T-cell (primary cell): ENCODE measurements at places on chromosomes 3 and 15.

- DNase-seq = no peak
Measured at GRCh38 chr3:90221900-90222299, 1114.5 kb downstream of the EPHA3 start.

- DNase-seq = no peak
Measured at GRCh38 chr3:21587894-21588293, 163.1 kb downstream of the ZNF385D start.

DNA sequence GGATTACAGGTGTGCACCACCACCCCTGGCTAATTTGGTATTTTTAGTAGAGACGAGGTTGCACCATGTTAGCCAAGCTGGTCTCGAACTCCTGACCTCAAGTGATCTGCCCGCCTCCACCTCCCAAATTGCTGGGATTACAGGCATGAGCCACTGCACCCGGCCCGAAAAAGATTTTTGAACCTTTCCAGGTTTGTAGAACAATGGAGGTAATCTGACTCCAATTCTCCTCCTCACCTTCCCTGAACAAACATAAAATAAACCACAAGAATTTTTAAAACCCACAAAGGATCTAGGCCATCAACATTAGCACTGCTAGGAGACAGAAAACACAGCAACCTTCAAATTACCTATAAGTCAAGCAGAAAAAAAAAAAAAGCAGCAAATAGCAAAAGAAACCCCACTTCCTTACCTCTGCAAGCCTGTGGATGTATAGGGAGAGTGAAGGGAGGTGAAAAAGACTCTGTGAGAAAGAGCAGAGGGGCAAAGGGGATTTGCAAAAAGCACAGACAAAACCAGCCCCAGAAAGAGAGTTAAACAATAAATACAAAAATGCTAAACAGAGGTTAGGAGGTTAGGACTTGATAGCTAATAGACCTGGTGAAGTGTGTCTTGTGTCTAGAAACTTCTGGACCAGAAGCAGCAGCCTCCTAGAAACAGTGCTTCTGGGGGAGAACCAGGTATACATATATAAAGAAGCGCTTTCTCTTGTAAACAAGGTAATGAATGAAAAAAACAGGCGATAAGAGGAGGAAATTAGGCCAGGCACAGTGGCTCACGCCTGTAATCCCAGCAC lies 32.1 kb downstream of the TFDP2 start:
- no peak for DNase-seq

DNA sequence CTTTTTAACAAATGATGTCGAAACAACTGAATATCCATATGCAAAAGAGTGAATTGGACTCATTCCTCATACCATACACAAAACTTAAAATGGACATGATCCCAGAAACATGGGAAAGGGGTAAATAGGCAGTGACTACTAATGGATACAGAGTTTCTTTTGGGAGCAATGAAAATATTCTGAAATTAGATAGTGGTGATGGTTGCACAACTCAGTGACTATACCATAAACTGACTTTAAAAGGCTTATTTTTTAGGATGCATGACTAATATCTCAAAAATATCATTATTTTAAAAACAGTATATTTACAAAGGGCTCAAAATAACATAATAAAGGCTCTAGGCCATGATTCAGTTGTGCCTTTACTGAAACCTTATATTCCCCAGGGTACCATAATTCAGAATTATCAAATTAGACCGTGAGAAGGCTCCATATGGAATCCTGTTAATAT lies 16.3 kb upstream of the ATP13A3 start:
- DNase-seq = no peak

- DNase-seq = no peak
Measured at GRCh38 chr3:177563792-177564191, 366.5 kb upstream of the TBL1XR1 start.

GRCh38 chr3:127538569-127538968 lies 52.0 kb downstream of the TPRA1 start:
- no peak for DNase-seq

DNA sequence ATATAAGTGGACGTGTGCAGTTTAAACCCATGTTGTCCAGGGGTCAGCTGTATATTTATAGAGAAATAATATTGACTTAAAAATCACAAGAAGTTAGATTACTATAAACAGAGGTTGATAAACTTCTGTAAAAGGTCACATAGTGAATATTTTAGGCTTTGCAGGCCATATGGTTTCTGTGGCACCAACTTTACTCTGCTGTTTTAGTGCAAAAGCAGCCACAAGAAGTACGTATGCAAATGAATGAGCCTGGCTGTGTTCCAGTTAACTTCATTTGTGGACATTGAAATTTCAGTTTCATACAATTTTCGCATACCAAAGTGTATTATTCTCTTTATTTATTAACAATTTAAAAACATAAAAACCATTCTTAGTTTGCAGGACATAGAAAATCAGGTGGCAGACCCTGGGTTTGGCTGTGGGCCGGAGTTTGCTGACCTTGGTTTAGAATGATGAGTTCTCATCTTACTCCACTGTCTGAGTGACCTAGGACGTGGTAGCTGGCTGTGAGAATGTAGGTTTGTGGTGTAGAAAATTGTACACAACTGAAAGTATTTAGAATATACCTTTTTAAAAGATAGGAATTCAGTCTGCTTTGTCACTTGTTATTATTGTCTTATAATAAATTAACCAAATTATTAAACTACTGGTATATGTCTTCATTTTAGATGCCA lies 16.3 kb downstream of the FAN1 start:
- DNase-seq = no peak

DNA sequence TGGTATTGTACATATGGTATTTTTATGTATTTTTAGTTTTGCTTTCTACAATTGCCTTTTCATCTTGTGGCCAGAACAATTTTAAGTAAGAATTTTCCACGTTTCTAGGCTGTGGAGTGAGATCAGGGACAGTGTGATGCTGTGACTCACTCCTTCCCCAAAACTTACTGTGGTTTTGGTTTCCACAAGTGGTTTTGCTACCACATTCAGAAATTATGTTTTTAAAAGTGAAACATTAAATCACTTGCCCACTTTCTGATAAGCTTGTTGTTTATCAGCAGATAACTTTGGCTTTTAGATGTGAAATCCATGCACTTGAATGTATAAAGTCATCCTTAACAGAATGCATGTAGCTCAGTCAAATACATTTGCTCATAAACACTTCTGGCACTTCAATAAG lies 192.2 kb upstream of the THRB start:
- DNase-seq = no peak

- no peak for DNase-seq
Measured at GRCh38 chr15:57079931-57080620, 161.6 kb downstream of the TCF12 start.

- no peak for DNase-seq
Measured at GRCh38 chr15:58036579-58036978, 28.9 kb downstream of the ALDH1A2 start.

- no peak for DNase-seq
Measured at GRCh38 chr3:120418446-120418845, 32.3 kb downstream of the FSTL1 start.

GRCh38 chr3:9784965-9785364 lies 7.3 kb downstream of the TADA3 start:
- DNase-seq = no peak

DNA sequence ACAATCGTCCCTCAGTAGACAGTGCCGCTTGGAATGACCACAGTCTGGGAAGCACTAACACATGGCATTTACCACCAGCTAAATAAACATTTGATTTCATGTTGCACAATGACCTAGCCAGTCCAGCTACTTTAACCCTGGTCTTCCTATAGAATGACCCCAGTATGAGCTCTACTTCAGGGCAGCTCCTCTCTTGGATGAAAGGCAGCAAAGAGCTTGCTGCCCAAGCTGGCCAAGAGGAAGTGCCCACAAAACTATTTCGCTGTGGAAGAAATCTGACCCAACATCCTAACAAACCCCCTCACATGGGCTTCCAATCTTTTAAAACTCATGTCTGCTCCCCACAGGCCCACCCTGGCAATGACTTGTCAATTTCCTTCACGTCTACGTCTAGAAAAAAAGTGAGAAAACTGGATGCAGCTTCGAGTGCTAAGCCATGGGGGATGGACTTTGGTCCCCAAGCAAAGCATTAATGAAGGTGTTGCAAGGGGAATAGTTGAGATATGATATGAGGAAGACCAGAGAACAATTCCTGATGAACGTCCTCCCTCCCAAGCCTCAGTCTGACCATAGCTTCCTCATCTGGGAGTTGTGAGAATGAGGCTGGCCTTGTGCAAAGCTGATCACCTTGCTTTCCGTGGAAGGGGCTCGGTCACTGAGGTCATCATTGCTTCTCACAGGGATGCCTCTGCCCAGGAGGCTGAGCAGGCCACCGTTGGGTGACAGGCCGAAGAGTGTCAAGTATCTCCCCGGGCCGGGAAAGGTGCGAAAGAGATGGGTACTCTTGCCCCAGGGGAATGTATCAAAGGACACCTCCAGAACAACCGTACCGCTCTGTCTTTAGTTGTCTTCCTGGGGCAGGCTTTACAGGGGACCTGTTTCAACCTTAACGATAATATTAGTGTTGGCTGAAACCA lies 964 bp downstream of the SLC25A20 start:
- DNase-seq = no peak

GRCh38 chr3:20185331-20185678 lies 701 bp downstream of the SGO1 start:
- no peak for DNase-seq
